Globus pallidus (tissue), 1 donor: ENCODE measurements at places on chromosomes 4 and X.

- DNase-seq, result no peak
These were observed 937.8 kb downstream of the PCDH7 start for GRCh38 chr4:31657859-31658570.

DNA sequence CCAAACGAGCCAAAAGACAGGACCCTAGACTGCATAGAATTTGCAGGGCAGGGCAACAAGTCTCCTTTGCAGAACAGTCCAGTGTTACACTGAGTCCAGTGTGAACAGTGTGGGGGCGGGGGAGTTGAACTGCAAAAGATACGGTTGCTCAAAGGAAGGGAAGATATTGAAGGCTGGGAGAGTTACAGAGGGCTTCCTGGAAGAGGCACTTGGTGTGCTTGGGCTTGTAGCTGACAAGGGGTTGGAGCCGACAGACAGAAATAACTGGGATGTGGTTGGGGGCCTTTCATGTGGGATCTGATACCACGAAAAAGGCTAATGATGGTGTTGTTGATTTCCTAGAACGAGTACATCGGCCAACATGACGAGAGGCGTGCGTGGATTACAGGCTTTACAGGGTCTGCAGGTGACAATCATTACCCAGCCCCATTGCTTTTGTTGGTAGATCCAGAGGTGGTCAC, 6.1 kb downstream of the XPNPEP2 start:
- no peak for DNase-seq

- DNase-seq, result no peak
These were observed 40.1 kb upstream of the EIF1AX start for GRCh38 chrX:20181598-20182329.

DNA sequence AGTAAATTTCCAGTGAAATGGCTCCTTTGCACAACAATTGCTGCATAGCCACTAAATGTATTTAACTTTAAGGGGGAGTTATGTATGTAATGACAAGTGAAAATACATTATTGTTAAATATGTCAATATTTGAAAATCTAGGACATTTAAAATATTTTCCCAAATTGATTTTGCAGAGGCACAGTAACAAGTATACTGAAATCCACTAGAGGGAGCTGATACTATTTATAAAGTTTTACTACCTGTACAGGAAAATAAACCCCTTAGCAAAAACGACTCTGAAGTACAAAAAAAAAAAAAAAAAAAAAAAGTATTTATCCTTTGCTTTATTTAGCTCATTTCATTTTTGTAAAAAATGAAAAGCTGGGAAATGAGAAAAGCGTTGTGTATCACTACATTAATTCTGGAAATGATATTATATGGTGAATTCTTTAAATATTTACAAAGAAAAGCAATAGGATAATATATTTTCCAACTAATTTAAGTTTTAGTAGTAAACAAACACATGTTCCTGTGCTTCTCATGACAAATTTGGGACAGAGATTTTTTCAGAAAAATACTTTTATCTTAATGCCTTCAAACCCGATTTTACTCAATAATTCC, 727.7 kb downstream of the DMD start:
- peak; percentile 1 for DNase-seq

GRCh38 chr4:42487230-42487629, 89.9 kb downstream of the SHISA3 start:
- DNase-seq, result no peak

- no peak for DNase-seq
These were observed 15.2 kb upstream of the GTPBP6 start for GRCh38 chrX:333611-334311.

- DNase-seq, result no peak
These were observed 290.6 kb upstream of the KLF3 start for GRCh38 chr4:38373375-38373774.

DNA sequence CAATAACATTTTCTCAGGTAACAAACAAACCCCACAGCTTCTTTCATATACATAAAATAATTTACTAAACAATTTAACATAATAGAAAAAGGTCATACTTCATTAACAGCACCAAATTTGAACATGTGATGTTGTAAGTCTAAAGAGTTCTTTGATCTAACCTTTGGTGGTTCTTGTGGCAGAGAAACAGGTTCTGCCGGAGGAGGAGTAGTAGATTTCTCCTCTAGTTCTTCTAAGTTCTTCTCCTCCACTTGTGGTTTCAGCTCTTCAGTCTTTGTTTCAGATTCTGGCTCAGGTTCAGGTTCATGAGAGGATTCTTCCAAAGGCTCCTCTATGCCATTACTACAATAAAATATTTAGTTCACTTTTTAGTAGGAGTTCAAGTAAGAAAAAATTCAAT, 18.3 kb downstream of the G3BP2 start:
- DNase-seq, result no peak

- DNase-seq, result no peak
These were observed 27.8 kb upstream of the FTHL17 start for GRCh38 chrX:31099536-31100090.

DNA sequence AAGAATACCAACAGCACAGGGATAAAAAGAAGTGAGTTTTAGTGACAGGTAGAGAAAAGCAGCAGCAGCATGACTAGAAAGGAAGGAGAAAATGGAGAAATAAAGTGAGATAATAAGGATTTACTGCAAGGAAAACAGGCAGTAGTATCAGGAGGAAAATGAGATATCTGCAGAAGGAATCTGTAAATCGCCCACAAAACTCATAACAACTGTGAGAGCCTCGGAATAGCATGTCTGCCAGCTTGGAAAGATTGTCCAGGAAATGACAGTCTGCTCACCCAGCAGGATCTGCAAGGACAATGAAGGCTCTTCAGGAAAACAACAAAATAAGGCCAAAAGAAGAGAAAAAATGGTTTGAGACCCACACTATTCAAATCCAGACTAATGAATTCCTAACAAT, 47.4 kb downstream of the CXXC4 start:
- DNase-seq, result no peak

- no peak for DNase-seq
These were observed 1118.7 kb downstream of the SH3BGRL start for GRCh38 chrX:82320569-82320968.

DNA sequence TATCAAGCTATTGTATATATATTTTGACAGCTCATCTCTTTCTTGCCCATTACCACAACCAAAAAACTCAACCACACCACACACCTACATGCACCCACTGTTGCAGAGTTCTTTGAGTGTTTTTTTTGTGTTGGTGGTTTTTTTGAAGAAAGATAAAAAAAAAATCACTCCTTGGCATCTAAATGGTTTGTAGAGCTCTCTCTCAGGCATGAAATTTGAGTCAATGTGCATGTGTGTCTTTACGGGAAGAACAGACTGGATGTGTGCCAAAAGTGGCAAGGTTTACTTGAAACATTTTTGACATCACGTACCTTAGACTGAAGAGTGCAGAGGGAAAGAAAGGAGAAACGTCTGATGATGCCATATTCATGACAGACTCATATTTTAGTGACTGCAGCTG, 154.2 kb downstream of the FHIP1A start:
- DNase-seq, result no peak

DNA sequence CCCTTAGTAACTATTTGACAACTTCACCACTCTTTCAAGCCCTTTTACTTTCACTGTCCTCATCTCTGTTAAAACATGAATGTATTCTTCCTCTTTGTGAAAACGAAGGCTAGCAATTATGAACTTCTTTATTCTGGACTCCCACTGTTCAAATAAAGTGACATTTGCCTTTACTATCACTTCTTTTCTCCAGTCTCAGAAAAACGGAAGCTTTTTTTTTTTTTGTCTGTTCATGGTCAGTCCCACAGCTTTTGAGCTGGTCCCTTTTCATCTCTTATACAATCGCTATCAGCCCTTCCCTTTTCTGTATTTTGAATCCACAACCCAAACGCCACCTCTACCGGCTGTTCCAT, 327.7 kb downstream of the DKK2 start:
- peak; percentile 4 for DNase-seq

DNA sequence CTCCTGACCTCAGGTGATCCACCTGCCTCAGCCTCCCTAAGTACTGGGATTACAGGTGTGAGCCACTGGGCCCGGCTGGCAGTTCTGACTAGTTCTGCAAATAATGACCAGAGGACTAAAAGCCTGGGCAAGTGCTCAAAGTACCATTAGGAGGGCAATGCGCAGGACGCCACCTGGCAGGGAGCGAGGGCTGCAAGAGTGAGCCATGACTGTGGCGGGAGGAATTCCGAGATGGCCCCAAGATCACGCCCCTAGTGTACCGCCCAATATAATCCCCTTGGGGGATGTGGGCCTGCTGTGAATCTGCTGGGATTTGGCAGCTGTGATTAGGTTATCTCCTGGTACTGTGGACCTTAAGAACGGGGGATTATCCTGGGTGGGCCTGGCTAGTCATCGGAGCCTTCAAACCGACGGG, 26.2 kb upstream of the GPR78 start:
- DNase-seq, result no peak
